ENCODE measurements at places on chromosomes 4 and X.
A peak's percentile ranks its signal among the peaks of the same experiment; 100 is the strongest.

GRCh38 chr4:8278421-8279287, 9.1 kb downstream of the HTRA3 start:
- no peak for DNase-seq

DNA sequence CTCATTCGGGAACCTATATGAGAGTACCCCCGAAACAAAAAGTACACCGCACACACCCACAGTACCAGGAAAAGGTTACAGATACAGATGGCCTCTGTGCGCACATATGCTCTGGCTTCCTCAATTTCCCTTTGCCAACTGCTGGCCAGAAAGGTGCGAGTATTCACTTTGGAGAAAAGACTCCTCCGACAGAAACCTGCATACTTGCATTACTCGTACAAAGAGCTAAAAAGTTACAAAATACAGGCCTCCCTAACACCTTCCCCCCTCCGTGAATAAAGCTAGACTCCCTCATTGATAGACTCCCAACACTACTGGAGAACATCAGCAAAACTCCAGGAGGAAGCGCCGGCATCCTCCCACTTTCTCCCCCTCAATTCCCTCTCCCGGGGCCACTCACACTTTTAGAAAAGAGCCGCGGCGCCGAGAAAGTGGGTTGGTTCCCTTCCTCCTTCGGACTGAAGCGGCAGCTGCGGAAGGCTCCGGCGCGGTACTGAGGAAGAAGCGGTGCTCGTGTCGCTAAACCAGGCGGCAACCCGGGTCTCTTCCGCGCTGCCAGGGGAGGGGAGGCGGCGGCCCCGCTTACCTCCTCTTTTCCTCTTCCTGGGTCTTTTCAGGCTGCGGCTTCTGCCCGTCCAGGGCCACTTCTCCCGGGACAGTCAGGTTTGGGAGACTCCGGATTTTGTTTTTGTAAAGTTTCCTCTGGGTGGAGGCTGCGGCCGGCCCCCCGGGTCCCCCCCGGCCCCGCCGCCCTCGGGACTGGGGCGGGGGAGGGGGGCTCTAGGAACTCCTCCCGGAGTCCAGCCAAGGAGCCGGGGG, 1.1 kb downstream of the FBXW7 start:
- DNase-seq: no peak

GRCh38 chrX:41384051-41384705, 50.2 kb downstream of the DDX3X start:
- peak; percentile 14 for DNase-seq

GRCh38 chrX:30892591-30892990, 3.5 kb upstream of the TAB3 start:
- no peak for DNase-seq

GRCh38 chr4:113732-114131, 10.6 kb upstream of the ZNF718 start:
- DNase-seq: no peak

DNA sequence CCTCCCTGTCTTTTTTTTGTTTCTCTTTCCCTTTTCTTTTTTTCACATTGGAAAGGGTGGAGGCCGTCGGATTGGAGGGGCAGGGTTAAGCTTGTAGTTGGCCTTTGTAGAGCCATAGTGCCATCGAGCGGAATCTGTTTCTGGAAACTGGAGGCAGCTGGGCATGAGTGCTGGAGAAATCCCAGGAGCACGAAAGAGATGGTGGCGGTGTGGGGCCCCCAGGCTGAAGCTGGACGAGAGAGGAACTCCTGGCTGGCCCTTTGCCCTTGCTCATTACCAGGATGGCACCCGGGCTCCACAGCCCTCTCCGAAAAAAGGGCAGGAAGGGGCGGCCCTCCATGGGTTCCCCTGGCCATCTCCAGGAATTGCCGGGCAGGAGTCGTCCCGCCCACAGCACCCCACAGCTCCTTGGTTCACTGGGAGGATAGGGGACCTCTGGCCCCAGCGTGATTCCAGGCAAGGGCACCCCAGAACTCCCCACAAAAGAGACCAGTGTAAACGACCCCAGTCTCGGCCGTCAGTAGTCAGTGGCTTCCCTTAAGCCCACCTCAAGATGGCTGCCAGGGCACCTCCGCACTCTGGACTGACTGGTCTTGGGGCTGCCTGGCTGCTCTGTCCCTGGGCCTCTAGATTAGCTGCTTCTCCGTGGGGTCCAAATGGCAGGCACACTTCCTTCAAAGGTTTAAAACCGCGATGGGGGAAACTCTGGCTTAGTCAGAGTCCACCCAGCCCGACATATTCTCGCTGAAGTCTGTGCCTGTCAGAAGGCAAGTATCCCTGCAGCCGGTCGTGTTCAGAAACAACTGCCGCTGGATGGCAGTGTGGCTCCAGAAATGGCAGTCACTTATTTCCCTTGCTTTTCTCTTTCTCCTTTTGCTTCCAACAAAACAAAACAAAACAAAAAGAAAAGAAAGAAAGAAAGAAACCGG, 74.1 kb downstream of the NBDY start:
- no peak for DNase-seq

DNA sequence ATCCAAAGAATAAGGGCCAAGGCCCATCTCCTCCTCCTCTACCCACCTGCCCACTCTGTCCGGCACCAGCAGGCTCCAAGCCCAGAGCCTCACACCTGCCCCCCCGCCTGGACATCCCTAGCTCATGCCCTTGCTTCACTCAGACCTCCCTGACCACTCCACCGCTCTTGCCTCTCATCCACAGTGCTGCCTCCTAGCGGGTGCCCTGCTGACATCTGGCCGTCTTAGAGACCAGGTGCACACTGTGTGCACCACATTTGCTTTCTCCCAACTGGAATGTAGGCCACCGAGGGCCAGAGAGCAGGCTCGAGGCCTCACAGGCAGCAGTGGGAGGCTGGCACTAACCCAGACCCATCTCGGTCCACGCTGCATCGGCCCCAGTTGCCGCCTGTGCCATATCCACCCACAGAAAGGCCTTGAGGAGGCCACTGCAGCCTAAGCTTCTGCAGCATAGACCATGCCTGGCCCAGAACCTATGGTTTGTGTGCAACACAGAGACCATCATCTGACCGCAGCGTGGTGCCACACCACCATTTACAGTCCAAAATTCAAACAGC, 13.5 kb downstream of the LETM1 start:
- DNase-seq: no peak

DNA sequence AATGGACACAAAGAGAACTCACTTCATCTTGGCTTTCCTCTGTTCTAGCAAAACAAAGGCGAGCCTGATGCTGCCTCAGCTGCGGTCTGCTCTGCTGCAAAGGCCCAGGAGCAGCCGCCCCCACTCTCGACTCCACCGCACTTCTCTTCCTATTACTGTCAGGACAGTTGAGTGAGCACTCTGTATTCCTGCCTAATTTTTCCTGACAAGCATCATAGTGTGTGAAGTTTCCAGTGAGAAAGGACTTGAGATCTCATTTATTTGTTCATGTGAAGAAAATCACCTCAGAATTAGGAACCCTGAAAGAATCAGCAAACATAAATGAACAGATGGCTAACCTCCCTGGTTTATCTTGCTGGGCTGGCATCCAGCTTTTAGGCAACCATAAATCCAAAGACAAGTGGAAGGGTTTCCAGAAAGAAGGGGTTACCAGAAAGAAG, 15.6 kb downstream of the SCARB2 start:
- DNase-seq: no peak

DNA sequence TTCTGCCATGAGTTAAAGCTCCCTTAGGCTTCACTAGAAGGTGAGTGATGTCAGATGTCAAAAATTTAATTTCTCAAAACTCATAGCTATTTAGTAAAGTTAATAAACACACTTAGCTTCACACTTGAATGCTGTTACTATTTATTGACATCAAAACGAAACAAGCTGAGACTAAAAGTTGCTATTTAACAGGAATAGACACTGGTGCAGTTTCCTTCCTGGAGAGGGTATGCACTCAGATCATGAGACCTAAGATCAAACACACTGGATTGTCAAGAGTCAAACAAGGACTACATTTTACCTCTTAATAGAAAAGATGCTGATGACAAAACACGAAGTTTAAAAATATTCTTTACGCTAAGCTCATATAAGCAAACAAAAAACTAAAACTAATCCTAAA, 18.9 kb downstream of the UPF3B start:
- no peak for DNase-seq

DNA sequence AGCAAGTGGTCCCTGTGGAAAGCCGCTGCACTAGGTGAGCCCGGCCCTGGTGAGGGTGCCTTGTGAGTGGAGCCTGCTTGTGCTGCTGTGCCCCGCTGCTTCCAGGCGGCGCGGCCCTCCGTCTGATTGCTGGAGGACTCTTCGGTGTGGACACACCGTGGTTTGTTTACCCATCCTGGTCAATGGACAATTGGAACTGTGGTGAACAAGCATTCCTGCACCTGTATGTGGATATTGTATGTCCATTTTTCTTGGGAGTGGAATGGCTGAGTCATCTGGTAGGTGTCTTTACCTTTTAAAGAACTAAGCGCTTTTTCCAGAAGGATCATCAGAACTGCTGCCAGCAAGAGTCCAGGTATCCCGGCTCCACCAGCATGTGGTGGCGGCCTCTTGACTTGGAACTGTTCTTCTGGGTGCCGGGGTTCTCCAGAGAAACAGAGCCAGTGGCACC, 15.6 kb downstream of the MAEA start:
- no peak for DNase-seq

DNA sequence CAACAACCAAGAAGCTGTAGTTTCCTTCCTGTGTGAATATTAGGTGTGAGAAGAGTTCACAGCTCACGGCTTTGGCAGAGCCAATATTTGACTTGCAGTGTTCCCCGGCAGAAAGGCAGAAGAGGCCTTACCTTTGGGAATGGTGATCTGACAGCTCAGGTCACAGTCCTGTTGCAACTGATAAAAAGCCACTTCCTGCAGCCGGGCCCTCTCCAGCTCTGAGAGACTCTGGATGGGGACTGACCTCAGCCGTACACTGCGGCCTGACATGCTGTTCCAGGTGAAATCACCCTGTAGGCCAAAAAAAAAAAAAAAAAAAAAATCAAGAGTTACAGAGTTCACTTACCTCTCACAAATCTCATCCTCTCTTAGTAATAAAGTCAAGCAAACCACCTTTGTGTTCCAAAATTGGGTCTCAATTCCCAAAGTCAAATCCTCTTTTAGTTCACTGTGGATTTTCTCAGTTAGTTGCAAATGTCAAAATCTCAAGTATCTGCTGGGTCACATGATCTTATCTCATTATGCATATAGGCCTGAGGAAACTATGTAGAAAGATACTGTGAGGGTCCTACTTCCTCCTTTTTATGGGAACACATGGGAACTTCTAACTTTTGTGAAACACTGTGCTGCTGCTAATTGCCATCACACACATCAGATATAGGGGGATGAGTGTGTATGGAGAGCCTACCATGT, 38.6 kb upstream of the AMELX start:
- DNase-seq: no peak

- DNase-seq: no peak
Observed at GRCh38 chr4:188061083-188061482, 48.3 kb downstream of the TRIML2 start.

DNA sequence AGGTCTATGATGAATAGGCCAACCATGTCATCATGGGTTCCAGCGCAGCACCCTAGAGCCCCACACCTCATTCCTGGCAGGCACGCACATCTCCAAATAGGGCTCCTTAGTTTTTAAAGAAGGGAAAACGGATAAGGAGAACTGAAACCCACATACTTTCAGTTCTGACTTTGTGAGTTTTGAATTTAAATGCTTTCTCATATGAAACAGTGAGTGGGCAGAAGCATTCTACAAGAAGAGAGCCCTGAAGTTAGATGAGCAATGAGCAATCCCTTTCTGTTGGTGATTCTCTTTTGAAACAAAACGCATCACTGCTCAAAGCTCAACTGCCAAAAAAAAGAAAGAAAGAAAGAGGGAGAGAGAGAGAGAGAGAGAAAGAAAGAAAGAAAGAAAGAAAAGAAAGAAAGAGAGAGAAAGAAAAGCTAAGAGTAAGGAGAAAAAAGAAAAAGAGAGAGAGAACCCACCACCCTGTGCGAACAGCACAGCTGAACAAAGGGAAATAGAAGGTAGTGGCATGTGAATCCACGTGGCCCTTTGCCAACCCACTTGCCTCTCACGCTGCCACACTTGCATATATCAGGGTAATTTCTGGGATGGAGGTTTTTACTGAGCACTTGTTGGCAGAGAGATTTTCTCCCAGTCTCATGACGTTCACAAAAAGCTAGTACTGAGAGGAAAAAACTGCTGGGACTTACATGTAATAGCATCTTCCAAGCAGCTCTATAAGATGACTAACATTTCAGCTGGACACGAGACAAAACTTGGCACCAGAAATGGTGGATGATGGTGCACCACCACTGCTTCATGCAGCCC, 31.0 kb downstream of the TMSB4X start:
- DNase-seq: no peak

DNA sequence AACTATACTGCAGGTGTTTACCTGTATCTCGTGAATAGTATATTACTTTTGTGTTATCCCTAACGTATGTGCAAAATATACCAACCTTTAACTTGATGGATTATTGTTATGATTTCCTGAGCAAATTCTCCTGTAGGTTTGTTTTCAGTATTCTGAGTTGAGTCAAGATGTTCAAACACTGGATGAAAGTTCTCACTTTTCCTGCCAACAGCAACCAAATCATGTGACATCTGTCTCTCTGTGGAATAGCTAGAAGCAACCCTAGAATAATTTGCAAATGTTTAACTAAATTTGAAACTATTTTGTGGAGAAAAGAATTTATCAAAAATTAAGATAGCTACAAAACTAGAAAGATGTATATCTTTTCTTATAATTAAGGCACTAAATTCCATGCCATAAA, 35.6 kb downstream of the BCLAF3 start:
- no peak for DNase-seq

Measured in GM04503 (cell line).